CD4-positive, alpha-beta T cell treated with Interleukin-10 for 1 hour (primary cell): ENCODE measurements at places on chromosomes 5 and 9.

- no peak for DNase-seq
Measured at GRCh38 chr9:120336021-120336752, 243.8 kb downstream of the CDK5RAP2 start.

DNA sequence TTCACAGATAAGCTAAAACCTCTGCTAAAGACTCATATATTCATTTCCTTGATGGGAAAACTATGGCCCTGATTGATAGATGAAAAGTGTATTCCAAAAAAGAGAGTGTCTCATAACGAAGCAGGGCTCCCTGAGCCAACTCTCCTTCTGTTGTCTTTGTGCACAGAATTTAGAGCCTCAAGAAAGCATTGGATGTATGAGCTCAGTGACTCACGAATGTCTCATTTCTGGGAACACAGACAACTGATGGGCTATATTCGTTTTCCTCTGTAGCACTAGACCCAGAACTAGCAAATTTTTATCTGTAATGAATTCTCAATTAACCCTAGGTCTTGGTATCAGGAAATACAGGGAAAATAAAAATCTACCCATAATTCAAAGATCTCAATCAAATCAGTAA is 88.4 kb downstream of the LMNB1 start:
- DNase-seq = no peak

DNA sequence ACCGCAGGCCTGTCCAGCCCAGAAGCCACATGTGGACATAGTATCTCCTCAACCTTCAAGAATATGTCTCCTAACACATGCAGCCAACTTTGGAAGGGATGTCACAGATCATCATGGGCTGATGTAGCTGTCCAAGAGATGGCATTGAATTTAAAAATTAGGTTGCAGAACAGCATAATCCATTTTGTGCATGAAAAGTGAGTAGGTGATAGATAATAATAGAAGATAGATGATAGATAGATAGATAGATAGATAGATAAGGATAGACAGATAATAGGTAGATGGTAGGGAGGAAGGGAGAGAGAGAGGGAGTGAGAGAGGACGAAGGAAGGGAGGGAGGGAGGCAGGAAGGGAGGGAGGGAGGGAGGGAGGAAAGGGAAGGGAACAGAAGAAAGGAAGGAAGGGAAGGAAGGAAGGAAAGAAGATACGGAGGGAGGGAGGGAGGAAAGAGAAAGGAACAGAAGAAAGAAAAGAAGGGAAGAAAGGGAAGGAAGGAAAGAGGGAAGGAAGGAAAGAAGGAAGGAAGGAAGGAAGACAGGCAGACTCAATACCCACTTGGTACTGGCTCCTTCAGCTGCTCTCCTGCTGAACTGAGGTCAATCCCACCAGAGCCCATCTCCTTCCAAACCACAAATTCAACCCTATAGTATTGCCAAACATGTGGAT is 28.9 kb upstream of the ERGIC1 start:
- DNase-seq = no peak

DNA sequence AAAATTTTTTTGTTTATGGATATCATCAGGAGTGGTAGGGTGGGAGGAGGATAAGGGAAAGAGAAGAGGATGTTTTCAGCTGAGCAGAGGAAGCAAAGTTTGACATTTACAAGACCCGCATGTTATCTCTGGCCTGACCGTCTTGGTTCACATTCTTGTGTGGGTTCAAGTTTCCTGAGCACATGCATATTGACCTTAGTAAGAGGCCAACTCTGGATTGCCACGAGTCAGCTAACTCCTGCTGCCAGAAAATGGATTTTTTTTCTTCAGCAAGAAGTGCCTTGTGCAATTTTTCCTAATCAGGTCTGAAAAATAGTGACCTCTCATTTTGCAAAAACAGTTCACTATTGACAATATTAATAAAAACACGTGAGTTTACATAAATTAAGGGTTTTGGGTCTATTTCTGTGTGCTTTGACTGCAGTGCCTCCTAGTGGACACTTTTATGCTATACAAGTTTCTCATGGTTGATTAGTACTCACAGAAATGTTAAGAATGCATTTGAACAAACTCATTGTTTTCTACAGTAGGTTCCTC is 27.1 kb upstream of the BASP1 start:
- peak; percentile 18 for DNase-seq

GRCh38 chr9:115913696-115914095 is 239.9 kb upstream of the PAPPA start:
- no peak for DNase-seq
